ENCODE measurements at places on chromosomes 1 and 21.

- DNase-seq, result no peak
These were observed 622.1 kb downstream of the PLPP3 start for GRCh38 chr1:55957276-55957675.

GRCh38 chr1:212537610-212538009 is 71.0 kb upstream of the ATF3 start:
- no peak for DNase-seq

- DNase-seq, result no peak
These were observed 7.2 kb downstream of the TUFT1 start for GRCh38 chr1:151547119-151547899.

DNA sequence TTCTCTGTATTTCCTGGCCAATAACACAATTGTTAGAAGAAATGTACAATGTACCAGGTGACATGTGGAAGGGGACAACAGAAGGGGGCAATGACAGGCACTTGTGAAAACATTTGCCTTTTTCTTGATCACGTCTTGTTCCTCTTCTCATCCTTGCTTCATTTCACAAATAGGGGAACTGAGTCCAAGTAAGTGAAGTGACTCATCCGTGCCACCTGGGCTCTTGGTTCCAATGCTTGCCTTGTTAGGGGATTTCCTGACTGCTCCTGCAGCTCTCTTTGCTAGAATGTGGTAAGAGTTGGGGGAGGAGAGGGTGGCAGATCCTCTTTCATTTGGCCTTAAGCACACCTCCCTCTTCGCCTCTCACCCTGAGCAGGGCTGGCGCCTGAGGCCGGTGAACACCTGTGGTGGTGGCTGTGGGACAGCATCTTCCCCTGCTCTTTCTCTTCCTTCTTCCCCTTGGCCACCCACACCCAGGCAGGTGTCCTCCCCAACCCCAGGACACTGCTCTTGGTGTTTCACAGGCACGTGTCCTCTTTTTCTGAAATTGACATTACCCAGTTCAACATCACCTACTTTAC is 2.2 kb upstream of the RHEX start:
- DNase-seq, result no peak

DNA sequence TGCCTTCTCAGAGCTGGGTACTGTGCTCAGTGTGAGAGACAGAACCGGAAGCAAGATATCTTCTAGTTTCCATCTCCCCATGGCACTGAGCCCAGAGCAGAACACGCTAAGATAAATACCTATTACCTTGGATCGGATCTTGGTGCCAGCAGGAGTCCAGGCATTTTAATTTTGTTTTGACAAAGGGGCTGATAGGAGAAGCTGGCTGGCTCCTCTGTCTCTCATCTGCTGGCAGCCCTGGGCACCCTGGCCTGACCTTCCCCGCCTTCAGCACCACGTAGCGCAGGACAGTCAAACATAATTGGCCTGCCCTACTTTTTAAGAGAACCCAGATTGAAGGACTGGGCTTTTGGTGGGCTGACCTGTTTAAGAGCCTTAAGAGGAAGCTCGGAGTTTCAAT is 160.7 kb upstream of the KLHDC7A start:
- no peak for DNase-seq

DNA sequence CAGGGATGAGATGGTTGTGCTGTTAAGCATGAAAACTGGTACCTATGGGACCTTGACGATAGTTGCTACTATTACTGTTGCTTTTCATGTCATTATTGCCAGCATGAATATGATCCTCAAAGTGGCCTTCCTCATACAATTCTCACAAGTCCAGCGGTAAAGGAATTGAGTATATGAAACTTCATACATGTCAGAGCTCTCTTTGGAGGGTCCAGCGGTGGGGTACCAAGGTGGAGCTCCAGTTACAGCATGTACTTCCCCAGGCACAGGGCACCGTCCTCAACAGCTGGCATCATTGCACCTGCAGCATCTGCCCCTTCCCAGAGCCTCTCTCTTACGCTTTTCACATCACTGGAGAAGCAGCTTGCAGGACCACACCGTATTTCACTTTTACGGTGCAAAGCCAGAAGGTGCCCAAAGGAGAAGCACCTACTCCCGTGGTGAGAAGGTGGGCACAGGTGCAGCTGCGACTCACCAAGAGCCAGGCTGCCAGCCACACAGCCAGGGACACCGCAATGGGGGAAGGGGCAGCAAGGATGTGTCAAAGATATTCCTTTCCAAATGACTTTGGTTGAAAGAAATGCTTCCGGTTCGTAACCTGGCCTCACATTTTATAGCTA is 166.4 kb upstream of the IRF2BP2 start:
- no peak for DNase-seq

GRCh38 chr1:15196807-15197530 is 43.4 kb downstream of the TMEM51 start:
- DNase-seq, result no peak

GRCh38 chr1:154791292-154792166 is 78.6 kb downstream of the KCNN3 start:
- DNase-seq, result peak; percentile 59

All from central memory CD8-positive, alpha-beta T cell (primary cell).